ENCODE measurements at places on chromosomes 6 and 20. TPM values are rescaled to one million over a fixed set of nuclear protein-coding genes. Genes with fewer than 3 reads are reported as not detected.

Gene UQCC2
- 122 TPM for total RNA-seq

Gene NRSN2
- total RNA-seq = 48.1 TPM

Gene GABBR1
- 5.0 TPM for total RNA-seq

Gene ADGRF1
- 0.08 TPM for total RNA-seq

Data from A549 treated with GW870086 at 1 μM for 4 hours (cell line).